ENCODE measurements at places on chromosomes 3 and 15. TPM values are rescaled to one million over a fixed set of nuclear protein-coding genes. Genes with fewer than 3 reads are reported as not detected.
A peak's percentile ranks its signal among the peaks of the same experiment; 100 is the strongest.

DNA sequence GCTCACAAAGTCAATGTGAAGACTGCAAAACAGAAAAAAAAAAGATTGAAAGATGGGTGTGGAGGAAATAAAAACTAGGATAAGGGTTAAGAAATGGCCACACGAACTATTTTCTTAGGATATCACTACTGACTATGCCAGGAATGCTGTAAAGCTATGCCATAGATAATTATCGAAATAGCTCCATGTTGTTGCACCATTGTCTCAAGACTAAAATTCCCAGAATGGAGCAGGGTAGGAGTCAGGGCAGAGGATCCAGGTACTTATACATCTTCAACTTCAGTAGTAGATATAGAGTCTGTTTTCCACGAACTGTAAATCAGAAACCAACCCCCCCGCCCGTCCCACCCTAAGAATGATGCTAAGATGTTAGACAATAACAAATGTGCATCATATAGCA is 302.2 kb downstream of the NAALADL2 start:
- no peak overlapping the region for H3K4me3 ChIP-seq
- H3K27me3 ChIP-seq, result no peaks in the 10 kb centered on the region
- no peaks in the 10 kb centered on the region for H3K36me3 ChIP-seq
- H3K27ac ChIP-seq, result no peak overlapping the region

PLA2G4E gene
- polyA plus RNA-seq, result not detected

GRCh38 chr3:111470032-111470431 is 72.0 kb upstream of the CD96 start:
- no peak overlapping the region for H3K4me3 ChIP-seq
- H3K27ac ChIP-seq, result no peak overlapping the region

FBXO40 gene
- polyA plus RNA-seq, result 2.9 TPM

- H3K27ac ChIP-seq, result no peak overlapping the region
- H3K4me1 ChIP-seq, result no peaks in the 10 kb centered on the region
- H3K27me3 ChIP-seq, result peaks cover 4% of the 10 kb centered on the region
- H3K36me3 ChIP-seq, result no peaks in the 10 kb centered on the region
These were observed 37.3 kb upstream of the POU1F1 start for GRCh38 chr3:87313641-87314040.

PAK2 gene
- 23.0 TPM for polyA plus RNA-seq

GRCh38 chr15:61186905-61187741 is 42.0 kb downstream of the RORA start:
- peaks cover 11% of the 10 kb centered on the region for H3K4me1 ChIP-seq
- H3K36me3 ChIP-seq, result no peaks in the 10 kb centered on the region
- no peak for DNase-seq
- no peak overlapping the region for H3K4me3 ChIP-seq
- H3K27ac ChIP-seq, result peak overlapping the region; percentile 39

GRCh38 chr3:41693799-41694198 is 268.1 kb downstream of the ULK4 start:
- no peak overlapping the region for H3K27ac ChIP-seq
- H3K4me1 ChIP-seq, result no peaks in the 10 kb centered on the region
- H3K36me3 ChIP-seq, result no peaks in the 10 kb centered on the region
- no peak overlapping the region for H3K4me3 ChIP-seq
- H3K27me3 ChIP-seq, result no peaks in the 10 kb centered on the region
- DNase-seq, result no peak

GRCh38 chr3:55159016-55159415 is 231.2 kb upstream of the LRTM1 start:
- DNase-seq, result no peak
- no peak overlapping the region for H3K27ac ChIP-seq
- no peaks in the 10 kb centered on the region for H3K36me3 ChIP-seq
- H3K4me3 ChIP-seq, result no peak overlapping the region
- peaks cover 3% of the 10 kb centered on the region for H3K27me3 ChIP-seq

- no peak for DNase-seq
- no peaks in the 10 kb centered on the region for H3K27me3 ChIP-seq
- H3K4me3 ChIP-seq, result no peak overlapping the region
These were observed 342.1 kb upstream of the CBLB start for GRCh38 chr3:106210923-106211322.

- DNase-seq, result no peak
- H3K36me3 ChIP-seq, result no peaks in the 10 kb centered on the region
- H3K4me1 ChIP-seq, result no peaks in the 10 kb centered on the region
- H3K4me3 ChIP-seq, result no peak overlapping the region
- no peak overlapping the region for H3K27ac ChIP-seq
These were observed 117.7 kb upstream of the GOLGA6L6 start for GRCh38 chr15:20659265-20659664.

SPTBN5 gene
- 8.7 TPM for polyA plus RNA-seq

DNA sequence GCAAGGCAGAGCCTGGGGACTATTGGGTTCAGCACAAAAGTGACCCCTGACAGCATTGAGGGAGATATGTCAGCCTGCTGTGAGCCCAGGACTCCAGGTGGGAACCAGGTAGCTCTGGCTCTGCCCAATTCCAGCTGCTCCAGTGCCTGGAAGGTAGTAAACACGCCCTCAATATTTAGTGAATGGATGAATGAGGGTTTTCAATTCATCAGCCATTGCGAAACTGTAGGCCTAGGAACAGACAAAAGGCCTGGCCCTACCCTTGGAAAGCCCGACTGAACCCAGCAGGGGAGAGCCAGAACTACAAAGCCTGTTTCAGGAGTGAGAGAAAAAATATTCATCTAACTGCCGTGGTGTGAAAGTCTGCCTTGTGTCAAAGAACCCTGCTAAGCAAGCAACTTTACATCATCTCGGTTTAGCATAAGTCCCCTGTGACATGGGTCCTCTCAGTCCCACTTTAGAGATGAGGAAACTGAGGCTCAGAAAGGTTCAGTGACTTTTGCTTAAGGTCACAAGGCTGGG is 8.1 kb upstream of the CSK start:
- DNase-seq, result no peak
- H3K4me3 ChIP-seq, result no peak overlapping the region
- H3K27me3 ChIP-seq, result no peaks in the 10 kb centered on the region
- no peaks in the 10 kb centered on the region for H3K36me3 ChIP-seq
- peaks cover 63% of the 10 kb centered on the region for H3K4me1 ChIP-seq

DNA sequence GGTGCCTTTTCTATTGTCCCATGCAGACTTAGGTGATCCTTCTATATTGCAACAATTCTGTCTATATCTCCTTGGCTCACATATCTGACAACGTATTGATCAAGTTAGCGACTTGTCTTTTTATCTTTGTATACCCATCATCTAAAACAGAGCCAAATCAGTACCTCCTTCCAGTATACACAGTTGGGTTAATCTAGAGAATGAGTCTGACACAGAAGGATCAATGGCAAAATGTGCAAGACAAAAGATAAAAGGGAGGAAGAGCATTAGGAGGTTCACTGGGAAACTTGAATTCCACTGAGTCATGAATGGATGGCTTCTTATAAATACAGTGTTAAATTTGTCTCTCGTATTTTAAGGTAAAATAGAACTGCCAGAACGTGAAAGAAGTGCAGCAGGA is 6.0 kb downstream of the AADAC start:
- no peak overlapping the region for H3K4me3 ChIP-seq
- H3K27ac ChIP-seq, result no peak overlapping the region
- no peaks in the 10 kb centered on the region for H3K27me3 ChIP-seq
- no peaks in the 10 kb centered on the region for H3K4me1 ChIP-seq
- no peaks in the 10 kb centered on the region for H3K36me3 ChIP-seq

UBE2E1 gene
- polyA plus RNA-seq, result 64.9 TPM

ZNF619 gene
- 1.7 TPM for polyA plus RNA-seq

DNA sequence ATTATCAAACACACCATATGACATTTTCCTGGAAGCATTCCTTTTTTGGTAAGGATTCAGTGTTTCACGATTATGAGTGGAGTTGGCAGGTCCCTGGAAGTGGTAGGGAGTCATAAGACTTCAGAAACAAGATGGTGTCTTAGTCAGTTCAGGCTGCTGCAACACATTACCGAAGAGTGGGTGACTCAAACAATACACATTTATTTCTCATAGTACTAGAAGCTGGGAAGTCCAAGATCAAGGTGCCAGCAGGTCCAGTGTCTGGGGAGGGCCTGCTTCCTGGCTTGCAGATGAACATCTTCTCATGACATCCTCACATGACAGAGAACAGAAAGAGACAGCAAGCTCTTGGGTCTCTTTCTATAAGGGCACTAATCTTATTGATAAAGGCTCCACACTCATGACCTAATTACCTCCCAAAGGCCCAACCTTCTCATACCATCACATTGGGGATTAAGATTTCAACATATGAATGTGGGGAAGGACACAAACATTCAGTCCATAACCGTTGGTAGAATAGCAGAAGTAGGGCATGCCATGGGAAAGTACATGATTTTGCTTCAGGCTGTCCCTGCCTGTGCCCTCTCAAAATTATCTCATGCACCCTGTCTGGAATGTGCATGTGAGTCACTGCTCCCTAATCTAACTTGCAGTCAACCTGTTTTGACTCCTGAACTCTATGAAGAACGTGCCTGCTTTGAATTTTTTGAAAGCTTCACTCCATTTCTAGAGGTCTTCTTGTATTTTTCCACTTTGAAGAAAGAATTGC is 72.5 kb downstream of the GTPBP8 start:
- no peak overlapping the region for H3K27ac ChIP-seq
- no peak overlapping the region for H3K4me3 ChIP-seq
- H3K27me3 ChIP-seq, result no peaks in the 10 kb centered on the region

CELF6 gene
- 5.1 TPM for polyA plus RNA-seq

GRCh38 chr3:126661532-126662364 is 6.8 kb upstream of the TXNRD3 start:
- H3K27ac ChIP-seq, result no peak overlapping the region
- no peaks in the 10 kb centered on the region for H3K36me3 ChIP-seq
- no peak overlapping the region for H3K4me3 ChIP-seq
- H3K27me3 ChIP-seq, result peaks cover 37% of the 10 kb centered on the region
- H3K4me1 ChIP-seq, result no peaks in the 10 kb centered on the region

SAMMSON gene
- polyA plus RNA-seq, result not detected

DNA sequence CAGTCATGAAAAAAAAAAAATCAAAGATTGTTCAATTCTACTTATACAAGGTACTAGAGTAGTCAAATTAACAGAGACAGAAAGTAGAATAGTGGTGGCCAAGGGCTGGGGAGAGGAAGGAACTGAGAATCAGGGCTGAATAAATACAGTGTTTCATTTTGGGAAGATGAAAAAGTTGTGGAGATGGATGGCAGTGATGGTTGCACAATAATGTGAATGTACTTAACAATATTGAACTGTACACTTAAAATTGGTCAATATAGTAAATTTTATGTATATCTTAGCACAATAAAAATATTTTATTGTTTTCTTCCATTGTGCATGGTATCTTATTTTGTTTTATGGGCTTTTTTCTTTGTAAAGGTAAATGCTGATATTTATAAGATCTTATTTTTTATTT is 262.2 kb upstream of the AGTR1 start:
- no peaks in the 10 kb centered on the region for H3K36me3 ChIP-seq
- H3K4me1 ChIP-seq, result no peaks in the 10 kb centered on the region
- H3K27ac ChIP-seq, result no peak overlapping the region
- H3K4me3 ChIP-seq, result no peak overlapping the region
- no peak for DNase-seq

SPINK8 gene
- polyA plus RNA-seq, result not detected

- H3K27ac ChIP-seq, result no peak overlapping the region
- H3K4me3 ChIP-seq, result no peak overlapping the region
- H3K4me1 ChIP-seq, result no peaks in the 10 kb centered on the region
- no peaks in the 10 kb centered on the region for H3K27me3 ChIP-seq
- no peaks in the 10 kb centered on the region for H3K36me3 ChIP-seq
These were observed 217.9 kb upstream of the MME start for GRCh38 chr3:154862265-154862664.

DNA sequence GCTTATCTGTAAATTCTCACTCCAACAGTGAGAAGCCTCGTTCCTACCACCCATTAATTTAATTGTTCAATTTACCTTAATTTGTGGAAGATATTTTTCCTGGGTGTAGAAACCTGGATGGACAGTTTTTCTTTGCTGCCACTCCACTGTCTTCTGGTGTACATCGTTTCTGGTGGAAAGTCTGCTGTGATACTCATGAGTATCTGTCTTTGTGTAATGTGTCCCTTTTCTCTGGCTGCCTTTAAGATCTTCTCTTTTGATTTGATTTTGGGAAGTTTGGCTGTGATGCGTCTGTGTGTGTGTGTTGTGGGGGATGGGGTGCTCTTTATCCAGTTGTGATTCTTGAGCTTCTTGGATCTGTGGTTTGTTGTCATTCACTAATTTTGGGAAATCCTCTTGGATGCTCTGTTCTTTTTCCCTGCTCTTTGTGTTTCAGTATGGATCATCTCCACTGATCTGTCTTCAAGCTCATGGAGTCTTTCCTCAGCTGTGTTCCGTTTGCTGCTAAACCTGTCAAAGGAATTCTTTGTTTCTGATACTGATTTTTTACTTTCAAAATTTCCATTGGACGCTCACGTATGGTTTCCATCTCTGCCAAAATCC is 42.2 kb upstream of the NR2C2 start:
- H3K4me3 ChIP-seq, result no peak overlapping the region
- H3K36me3 ChIP-seq, result peaks cover 3% of the 10 kb centered on the region
- H3K27me3 ChIP-seq, result no peaks in the 10 kb centered on the region
- H3K4me1 ChIP-seq, result peaks cover 33% of the 10 kb centered on the region
- H3K27ac ChIP-seq, result no peak overlapping the region
- DNase-seq, result no peak

ENTPD3 gene
- 0.25 TPM for polyA plus RNA-seq

GALNT15 gene
- polyA plus RNA-seq, result 8.0 TPM

GRCh38 chr3:16404349-16404895 is 109.1 kb downstream of the RFTN1 start:
- DNase-seq, result no peak
- H3K4me1 ChIP-seq, result peaks cover 42% of the 10 kb centered on the region
- no peak overlapping the region for H3K4me3 ChIP-seq
- H3K27me3 ChIP-seq, result no peaks in the 10 kb centered on the region
- H3K36me3 ChIP-seq, result no peaks in the 10 kb centered on the region
- H3K27ac ChIP-seq, result peak overlapping the region; percentile 22
